ENCODE measurements at places on chromosomes 6 and 20.

- DNase-seq = no peak
Measured at GRCh38 chr20:58784321-58785074, 66.2 kb downstream of the GNAS-AS1 start.

DNA sequence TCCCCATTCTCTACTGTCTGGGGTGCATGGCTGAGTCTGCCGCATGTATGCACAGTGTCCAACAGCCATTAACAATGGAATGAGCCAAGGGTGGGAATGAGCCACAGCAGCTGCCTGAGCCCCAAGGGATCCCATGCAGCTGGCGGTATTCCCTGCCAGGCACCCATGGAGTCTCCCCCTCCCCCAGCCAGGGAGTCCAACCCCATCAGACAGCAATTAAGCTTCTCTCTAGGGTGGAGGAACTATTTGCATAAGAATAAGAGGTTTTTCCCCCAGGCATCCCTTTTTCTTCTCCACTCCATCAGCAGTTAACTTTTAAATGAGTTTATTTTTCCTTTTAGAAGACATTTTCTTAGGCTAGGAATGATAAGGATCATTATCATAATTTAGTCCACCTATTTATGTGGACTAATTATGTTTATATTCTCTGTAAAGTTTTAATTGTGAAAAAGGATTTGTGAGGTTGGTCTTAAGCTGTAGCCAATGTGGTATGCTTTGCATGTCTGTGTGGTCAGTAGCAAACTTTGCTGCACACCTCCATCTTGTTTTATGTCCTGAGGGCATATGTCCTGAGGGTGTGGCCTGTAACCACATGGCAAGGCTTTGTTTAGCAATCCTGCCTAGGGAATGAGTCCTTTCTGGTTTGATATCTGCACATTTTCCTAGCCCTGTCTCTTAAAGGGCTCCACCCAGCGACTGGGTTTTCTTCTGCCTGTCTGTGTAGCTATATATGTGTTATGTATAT, 158.9 kb upstream of the OLIG3 start:
- no peak for DNase-seq

DNA sequence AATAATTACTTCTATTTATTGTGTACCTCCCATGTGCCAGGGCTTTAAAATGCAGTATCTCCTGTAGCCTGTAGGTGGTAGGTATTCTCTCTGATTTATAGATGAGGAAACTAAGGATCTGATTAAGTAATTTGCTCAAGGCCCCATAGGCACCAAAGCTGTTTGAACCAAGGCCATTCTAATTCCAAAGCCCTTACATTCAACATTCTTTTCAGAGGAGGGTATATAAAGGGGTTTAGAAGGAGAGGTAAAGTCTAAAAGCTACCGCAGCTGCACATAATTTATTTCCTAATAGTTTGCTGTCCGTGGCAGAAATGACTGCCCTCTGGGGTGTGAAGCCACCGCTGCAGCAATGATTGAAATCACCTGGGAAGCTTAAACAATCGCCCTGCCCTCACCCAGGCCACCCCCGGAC, 95.0 kb upstream of the FAM8A1 start:
- DNase-seq = no peak

- peak; percentile 42 for DNase-seq
Measured at GRCh38 chr6:82208913-82209312, 38.6 kb downstream of the IBTK start.

DNA sequence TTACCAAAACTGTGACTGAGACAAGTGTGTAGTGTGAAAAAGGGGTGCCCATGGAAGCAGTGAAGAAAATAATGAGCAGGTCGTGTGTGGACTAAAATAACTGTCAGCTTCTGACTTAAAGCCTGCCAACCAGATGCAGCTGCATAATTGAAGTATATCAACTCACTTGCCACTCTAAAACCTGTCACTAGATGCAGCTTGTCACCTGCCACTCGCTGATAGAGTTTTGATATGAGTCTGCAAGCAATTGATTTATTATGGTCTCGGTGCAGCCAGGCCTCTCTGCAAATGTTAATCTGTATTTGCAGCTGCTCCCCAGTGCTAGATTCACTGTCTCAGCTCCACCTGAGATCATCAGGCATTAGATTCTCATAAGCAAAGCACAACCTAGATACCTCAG, 1090.0 kb upstream of the EYS start:
- DNase-seq = no peak

- DNase-seq = peak; percentile 72
Measured at GRCh38 chr6:154154389-154154967, 115.4 kb downstream of the OPRM1 start.

DNA sequence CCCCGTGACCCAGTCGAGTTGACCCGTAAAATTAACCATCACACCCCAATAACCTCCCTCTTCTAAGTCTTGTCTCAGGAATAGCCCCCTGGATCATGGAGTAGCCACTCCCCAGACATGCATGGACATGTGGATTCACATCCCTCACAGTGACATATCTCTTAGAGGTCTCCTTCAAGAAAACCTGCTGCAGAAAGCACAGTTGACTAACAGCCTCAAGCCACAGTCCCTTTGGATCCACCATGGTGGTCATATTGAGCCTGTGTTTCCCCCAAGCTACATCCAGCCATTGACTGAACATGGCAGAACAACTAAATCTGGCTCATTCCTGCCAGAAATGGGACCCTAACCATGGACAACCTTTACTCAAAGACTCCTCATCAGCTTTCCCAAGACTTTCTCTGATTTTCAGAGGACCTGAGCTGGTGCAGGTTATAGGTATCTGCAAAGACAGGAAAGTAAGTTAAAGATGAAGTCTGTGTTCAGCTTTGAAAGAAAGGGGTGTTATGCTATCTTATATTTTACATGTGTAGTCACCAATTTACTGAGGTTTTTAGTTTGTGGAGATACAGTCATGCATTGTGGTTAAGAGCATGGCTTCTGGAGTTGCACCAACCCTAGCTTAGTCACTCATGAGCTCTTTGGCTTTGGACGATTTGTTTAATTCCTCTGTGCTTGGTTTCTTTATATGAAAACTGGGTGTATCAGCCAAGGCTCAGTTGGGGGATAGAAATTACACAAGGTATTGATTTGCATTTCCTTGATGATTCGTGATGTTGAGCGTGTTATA, 219.1 kb downstream of the MYLK4 start:
- peak; percentile 77 for DNase-seq

GRCh38 chr20:37668166-37668565, 25.7 kb upstream of the CTNNBL1 start:
- no peak for DNase-seq

GRCh38 chr6:41571021-41571780, 25.0 kb downstream of the FOXP4 start:
- peak; percentile 71 for DNase-seq

DNA sequence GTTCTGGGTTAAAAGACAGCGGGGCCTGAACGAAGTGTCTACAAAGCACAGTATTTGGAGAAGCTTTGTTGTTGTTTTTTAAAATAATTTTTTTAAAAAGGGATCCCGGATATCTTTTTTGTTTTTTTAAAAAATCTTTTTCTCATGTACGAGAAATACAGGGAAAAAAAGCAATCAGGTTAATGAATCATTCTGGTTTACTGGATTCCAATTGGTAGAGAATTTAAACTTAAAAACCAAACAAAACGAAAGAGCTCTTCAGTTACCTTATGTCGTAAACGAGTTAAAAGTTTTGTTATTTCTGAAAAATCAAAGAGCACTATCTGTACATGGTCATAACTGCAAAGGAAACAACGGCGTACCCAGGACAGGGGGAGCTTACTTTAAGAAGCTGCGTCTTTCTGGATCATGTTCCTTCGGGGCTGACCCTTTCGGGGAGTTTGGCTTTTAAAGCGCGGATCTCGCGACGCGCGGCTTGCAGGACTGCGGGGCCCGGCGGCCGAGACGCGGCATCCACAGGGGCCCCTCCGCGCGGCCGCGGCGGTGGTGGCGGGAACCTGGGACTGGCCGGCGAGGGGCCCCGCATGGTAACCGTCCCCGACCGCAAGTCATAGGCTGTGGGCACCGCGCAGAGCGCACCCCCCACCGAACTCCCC, 927 bp downstream of the IL20RA start:
- peak; percentile 4 for DNase-seq

- DNase-seq = no peak
Measured at GRCh38 chr6:112058243-112059032, 4.5 kb downstream of the CCN6 start.

DNA sequence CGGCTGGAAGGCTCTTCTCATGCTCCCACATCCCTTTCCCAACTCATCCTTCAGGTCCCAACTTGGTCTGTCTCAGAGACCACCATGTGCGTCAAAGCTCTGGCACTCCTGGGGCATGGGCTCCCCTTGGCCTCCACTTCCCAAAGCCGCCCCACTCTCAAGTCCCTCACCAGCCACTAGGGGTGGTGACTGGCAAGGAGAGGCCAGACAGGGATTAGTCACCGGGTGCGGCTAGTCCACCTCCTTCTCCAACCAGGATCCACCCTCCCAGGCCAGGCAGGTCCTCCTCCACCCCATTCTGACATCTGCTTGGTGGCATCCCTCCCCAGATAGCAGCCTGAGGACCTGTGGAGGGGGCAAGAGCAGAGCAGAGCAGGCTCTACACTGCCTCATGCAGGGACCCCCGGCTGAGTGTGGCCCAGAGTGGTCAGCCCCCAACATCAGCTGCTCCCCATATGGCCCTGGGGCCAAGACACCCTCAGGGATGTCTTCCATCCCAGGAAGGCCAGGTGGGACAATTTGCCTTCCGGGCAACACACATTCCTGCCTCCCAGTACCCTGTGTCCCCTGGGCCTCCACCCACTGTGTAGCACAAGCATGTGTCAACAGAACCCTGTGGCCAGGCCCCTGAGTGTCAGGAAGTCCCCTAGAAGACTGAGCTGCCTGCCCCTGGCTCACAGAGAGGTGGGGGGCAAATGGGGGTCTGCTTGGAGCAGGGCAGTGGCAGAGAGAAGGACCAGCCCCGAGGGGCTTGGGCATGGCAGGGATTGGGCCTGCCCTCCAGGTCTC, 29.2 kb downstream of the YTHDF1 start:
- no peak for DNase-seq

DNA sequence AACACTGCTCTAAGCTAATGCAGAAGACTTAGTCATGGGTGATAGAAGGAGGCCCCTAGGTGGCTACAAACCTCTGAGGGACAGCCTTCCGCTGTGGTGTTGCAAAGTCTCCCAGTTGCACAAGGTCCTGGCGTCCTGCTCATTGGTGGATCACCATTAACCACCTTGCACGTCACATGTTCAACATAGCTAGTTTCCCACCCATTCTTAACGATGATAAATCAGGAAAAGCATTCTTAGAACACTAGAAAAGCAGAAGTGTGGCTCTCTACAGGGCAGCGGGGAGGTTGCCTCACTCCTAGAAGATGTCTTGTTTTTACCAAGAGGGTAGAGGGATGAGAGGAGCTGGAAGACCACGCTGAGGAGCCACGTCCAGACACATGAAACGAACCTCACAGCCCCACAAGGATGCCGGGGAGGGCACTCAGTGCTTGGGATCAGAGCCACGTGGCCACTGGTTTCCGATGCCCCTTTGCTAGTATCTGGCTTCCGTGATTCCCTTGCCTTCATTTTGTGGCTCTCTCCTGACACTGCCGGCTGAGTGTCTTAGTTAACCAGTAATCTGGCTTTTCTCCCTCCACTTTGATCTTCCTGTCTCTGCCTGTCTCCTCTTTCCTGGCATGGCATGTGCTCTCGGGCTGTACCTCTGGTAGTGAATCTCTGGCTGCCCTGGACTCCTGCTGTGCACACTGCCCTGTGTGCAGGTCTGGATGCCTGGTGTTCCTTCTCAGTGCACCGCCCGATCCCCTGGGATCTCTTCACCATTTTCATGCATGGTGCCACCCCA, 91.4 kb upstream of the NEDD9 start:
- DNase-seq = peak; percentile 99

- peak; percentile 84 for DNase-seq
Measured at GRCh38 chr20:45998761-45999160, 9.9 kb upstream of the MMP9 start.

- peak; percentile 86 for DNase-seq
Measured at GRCh38 chr20:54017846-54018245, 52.5 kb downstream of the BCAS1 start.

- no peak for DNase-seq
Measured at GRCh38 chr6:8574749-8575468, 139.6 kb upstream of the SLC35B3 start.

- DNase-seq = peak; percentile 79
Measured at GRCh38 chr6:37102299-37103168, 67.4 kb upstream of the PIM1 start.

DNA sequence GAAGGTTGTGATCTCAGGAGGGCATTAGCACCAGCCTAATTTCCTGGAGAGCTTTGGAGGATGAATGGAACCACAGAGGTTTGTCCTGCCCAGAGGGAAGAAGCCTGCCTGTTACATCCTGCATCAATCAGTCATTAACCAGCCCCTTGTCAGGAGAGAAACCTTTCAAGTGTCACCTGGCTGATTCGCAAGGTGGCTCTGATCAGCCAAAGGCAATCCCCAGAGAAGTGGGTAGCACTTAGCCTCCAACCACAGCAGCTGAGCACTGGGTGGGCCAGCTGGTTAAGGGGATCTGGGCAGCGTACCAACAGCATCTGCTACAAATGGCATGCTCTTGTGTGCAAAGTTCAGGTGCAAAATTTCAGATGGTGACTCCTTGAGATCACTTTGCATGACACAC, 26.9 kb downstream of the ANKEF1 start:
- no peak for DNase-seq

All from inflammatory macrophage treated with lipopolysaccharide for 4 hours (primary cell).